Activated T-cell treated with anti-CD3 and anti-CD28 coated beads, Interleukin-2, amount 50 U/mL, for 1 hour (primary cell): ENCODE measurements at places on chromosomes 2 and 18.
A peak's percentile ranks its signal among the peaks of the same experiment; 100 is the strongest.

GRCh38 chr18:2880473-2880872, 33.7 kb downstream of the EMILIN2 start:
- no peak for DNase-seq

DNA sequence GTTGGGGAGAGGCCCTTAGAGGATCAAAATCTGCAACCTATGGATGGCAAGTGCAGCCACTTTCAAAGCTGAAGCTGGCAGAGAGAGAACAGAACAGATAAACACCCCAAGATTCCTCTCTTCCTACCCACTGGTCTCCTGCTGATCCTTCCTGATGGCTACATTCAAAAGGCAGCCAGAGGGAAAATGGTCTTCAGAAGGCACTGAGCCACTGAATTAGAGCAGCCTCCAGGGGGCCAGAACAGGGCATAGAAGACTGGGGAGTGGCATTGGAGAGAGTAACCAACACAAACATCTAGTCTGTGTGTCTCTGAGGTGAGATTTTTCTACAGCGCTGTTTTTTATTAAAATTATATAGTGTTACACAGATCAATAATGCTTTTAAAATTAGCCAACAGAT, 432.6 kb downstream of the PARD3B start:
- DNase-seq, result no peak

- DNase-seq, result peak; percentile 42
These were observed 656 bp downstream of the TBC1D8 start for GRCh38 chr2:101150306-101151145.

DNA sequence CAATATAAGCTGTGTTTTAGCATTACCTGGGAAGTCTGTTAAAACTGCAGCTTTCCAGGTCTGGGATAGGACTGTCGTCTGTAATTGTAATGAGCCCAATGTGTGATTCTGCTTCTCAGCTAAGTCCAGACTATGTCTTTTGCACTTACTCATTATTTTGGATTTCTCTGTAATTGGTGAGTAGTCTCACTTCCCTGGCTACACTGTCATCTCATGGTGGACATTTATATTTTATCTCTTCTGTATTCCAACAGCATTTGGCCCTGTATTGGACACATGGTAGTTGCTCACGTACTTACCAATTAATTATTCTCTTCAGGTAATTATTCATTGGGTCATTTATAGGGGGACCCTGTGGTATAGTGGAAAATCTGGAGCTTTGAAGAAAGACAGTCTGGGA, 28.0 kb downstream of the LHCGR start:
- no peak for DNase-seq

- DNase-seq, result peak; percentile 38
These were observed 13.2 kb downstream of the SERPINE2 start for GRCh38 chr2:224025874-224026273.

- no peak for DNase-seq
These were observed 5.8 kb upstream of the KCMF1 start for GRCh38 chr2:84965192-84965516.

GRCh38 chr2:62224976-62225375, 29.1 kb downstream of the B3GNT2 start:
- DNase-seq, result no peak

GRCh38 chr18:34848156-34848555, 138.1 kb downstream of the DTNA start:
- no peak for DNase-seq

DNA sequence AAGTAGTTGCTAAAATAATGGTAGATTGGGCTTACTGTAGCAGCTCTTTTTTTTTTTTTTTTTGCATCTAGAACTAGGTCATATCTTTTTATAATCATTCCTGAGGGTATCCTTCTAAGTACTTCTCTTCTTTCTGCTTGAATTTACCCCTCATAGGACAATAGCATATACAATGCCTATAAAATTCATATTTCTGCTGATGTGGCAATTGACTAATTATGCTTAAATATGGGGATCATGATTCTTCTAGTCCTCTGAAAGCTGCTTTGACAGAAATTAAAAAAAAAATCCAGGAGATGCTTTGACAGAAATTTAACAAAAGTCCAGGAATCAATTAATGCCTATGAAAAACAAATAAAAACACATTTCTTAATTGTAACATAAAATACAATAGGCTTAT, 358.4 kb downstream of the CCDC85A start:
- DNase-seq, result no peak

DNA sequence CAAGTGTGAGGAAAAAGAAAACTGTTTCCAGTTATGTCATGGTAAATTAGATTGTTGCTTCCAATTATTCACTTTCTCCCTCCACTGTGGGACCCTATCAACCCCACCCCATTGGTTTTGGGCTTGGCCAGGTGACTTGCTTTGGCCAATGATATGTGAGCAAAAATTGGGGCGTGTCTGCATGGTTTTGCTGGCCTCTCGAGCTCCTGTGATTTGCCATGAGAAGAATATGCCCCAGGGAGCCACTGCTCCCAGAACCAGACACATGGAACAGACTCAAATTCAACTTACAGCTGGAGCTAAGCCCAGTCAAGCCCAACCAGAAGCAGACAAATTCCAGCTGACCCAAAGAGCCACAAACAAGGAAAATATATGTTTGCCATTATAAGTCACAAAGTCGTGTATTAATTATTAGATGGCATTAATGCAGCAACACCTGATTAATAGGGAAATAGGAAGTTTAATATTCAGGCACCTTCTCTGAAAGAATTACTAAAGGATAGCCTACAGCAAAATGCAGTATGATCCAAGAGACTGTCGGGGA, 248.9 kb downstream of the ANAPC1 start:
- DNase-seq, result no peak

- no peak for DNase-seq
These were observed 77.5 kb downstream of the STPG4 start for GRCh38 chr2:47077442-47078117.

GRCh38 chr2:122007577-122007976, 252.1 kb downstream of the TSN start:
- no peak for DNase-seq

DNA sequence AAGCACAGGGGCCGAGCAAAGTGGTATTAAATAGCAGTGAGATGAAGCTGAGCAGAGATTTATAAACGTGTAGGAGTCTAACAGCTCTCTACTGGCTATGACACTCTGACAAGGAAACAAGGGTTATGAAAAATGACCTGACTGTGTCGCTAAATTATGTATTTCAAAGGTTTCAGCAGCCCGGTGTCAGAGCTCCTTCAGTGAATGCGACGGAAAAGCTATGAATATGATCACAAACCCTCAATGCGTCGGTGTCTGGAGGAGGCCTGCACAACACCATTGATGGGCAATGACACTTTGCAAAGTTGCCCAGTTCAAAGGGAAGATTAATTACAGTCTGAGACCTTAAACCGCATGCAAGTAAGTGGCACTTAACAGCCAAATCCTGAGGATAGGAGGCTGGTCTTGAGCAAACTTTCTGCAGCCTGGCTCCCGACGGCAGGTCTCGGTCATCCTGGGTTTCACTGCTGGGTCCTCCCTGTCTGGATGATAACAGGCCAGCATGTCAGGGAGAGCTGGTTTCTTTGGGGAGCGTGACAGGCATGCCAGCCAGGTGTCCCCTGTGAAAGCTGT, 615.1 kb upstream of the SALL3 start:
- DNase-seq, result no peak

- DNase-seq, result no peak
These were observed 493.7 kb upstream of the TNP1 start for GRCh38 chr2:217353591-217353990.

- DNase-seq, result no peak
These were observed 57.8 kb downstream of the DIPK1C start for GRCh38 chr18:74399091-74399887.

DNA sequence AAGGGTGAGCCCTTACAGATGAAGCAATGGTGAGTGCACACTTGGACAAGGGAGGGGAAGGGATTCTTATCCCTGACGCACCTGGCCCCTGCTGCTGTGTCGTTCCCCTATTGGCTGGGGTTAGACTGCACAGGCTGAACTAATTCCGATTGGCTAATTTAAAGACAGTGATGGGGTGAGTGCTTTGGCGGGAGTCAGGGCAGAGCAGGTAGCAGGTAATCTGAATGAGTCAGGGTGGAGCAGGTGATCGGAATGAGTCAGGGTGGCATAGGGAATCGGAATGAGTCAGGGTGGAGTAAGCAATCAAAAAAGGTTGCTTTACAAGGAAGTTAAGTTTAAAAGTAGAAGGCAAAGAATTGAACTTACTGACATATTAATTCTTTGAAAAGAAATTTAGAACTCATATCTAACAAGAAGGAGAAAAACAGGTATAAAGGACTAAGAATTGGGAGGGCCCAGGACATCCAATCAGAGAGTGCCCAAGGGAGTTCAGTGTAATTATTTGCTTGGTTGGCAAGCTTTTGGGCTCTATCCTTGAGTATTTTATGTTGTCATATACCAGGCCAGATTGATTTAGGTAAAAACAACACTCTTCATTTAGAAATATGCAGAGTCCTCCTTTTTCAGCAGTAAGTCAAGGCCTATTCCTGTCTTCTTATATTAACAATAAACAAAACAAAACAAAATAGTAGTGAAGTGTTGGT, 52.3 kb upstream of the RALBP1 start:
- DNase-seq, result no peak

DNA sequence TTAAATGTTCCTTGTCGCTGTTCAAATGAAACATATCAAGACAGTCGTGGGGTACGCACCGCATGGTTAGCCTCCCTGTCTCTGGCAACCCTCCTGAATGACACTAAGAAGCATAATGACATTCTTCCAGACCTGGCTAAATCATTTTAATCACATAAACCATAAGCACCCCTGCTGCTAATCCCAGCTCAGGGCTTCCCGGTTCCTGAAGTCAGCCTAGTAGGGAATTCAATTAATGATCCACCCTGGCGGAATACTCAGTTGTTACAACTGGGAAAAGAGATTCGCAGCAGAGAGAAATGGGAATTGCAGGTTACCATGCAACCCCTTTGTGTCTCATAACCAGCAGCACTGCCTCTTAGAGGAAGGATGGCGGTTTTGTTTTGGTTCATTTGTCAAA, 200.8 kb upstream of the AGAP1 start:
- DNase-seq, result no peak
